ENCODE measurements at places on chromosomes 2 and 18.

DNA sequence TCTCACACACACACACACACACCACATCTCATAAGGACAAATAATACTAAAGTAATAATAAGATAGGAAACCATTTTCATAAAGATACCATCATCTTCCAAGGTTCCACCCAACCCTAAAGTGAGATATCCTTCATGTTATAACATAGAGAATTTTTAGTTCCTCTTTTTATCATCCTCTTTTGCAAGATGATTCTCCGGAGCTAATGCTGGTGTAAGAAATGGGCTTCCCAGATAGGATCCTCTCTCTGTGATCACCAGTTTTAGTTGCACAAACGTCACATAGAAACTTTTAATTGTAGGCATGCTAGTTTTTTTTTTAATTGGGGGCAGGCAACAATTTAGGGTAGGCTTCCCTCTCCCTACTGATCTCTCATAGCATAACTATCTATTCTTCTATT, 49.6 kb downstream of the ARHGAP25 start:
- DNase-seq = no peak

DNA sequence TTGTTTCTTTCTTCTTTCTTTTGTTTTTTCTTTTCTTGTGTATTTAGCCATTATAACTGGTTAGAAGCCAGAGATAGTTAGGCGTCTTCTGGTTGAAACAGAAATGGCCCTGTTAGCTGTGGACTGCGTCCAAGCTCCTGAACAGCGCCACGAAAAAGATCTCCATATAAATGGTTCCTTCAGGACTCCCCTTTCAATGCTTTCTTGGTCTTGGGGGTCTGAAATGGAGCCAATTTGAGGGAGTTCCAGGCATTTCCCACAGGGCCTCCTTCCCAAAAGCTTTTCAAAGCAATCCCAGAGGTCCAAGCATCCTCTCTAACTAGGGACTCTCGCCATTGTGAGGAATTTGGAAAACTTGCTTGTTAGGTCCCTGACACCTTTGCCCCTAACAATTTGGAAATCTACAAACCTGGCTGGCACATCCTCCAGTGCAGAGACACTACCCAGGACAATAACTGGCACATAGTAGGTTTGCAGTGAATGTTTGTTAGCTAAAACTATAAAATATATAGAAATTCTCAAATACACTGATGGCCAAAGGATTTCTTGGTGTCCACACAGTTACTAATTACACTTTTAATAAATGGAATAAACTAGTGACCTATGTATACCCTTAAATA, 80.1 kb downstream of the MYCN start:
- DNase-seq = no peak

DNA sequence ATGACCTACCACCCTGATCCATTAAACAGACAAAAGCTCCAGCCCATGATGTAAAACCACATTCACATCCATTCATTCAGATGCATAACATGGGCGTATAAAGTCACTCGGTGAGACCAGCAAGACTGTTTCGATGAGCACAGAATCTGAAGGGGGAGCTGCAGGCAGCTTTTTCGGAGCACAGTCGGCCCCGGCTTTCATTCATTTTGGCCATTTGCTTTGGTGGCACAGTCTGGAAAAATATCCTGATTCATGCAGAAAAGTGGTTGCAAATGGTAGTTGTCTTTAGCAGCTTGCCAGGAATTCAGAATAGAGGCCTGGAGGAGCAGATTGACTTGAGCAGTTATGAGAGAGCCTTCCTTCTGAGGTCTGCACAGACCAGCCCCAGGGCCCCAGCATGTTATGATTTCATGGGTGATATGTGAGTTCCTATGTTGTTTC, 11.2 kb downstream of the ARID5A start:
- no peak for DNase-seq

DNA sequence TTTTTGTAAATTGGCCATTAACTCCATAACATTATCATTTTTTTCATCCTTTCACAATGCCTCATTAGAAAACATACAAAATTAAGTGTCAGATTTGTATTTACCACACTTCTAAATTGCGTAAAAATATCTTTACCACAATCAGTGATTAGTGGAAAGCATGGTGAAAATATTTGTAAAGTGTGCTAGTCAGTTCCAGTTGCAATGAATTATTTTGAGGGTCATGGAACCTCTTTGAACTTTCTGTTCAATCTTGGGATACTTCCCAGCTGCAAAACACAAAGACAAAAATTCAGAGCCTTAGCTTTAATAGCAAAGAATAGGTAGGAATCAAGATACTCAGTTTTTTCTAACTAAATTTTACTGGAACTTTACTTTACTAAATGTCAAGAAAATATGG, 4.0 kb upstream of the COL3A1 start:
- no peak for DNase-seq

- DNase-seq = no peak
Measured at GRCh38 chr2:151071382-151071781, 190.3 kb downstream of the RBM43 start.

DNA sequence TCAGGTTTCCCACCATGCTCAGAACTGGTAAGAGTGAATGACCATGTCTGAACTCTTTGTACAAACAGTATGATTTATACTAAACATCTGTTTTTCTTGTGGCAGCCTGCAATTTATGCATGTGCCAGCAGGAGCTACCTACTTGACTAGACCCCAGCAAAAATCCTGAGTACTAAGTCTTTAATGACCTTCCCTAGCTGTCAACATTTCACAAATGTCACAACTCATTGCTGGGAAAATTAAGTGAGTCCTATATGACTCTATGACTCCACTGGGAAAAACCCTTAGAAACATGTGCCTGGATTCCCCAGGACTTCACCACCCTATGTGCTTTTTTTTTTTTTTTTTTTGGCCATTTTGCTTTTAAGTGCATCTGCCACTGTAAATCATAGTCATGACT, 1225.8 kb downstream of the SUCLG1 start:
- DNase-seq = no peak

DNA sequence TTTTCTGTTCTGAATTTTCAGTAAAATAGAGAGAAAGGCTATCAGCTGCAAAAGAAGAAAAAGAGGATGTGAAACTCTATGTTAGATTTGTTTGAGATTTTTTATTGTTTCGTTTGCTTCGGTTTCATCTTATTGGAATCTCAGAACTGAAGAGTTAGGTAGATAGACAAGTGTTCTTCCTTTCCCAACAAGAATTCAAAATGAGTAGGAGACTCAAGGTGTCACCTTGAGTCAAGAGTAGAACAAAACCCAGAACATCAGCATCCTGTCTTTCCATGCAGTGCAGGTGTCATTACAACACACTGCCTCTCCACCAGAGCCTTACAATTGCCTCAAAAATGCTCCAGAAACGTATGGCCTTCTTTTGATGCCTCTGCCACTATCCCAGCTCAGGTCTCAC, 21.1 kb downstream of the NBAS start:
- no peak for DNase-seq

DNA sequence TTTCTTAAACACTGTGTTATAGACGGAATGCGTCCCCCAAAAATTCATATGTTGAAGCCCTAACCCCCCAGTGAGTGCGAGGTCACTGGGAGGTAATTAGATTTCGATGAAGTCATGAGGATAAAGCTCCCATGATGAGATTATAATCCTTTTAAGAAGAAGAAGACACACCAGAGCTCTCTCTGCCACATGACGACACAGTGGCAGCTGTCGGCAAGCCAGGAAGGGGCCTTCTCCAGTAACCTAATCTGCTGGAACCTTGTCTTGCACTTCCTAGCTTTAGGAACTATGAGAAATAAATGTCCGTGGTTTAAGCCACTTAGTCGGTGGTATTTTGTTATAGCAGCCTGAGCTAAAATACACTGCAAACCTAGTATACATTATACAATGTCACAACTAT, 12.3 kb downstream of the TMEM237 start:
- DNase-seq = no peak

GRCh38 chr18:24208270-24209035, 69.6 kb downstream of the CABYR start:
- no peak for DNase-seq

DNA sequence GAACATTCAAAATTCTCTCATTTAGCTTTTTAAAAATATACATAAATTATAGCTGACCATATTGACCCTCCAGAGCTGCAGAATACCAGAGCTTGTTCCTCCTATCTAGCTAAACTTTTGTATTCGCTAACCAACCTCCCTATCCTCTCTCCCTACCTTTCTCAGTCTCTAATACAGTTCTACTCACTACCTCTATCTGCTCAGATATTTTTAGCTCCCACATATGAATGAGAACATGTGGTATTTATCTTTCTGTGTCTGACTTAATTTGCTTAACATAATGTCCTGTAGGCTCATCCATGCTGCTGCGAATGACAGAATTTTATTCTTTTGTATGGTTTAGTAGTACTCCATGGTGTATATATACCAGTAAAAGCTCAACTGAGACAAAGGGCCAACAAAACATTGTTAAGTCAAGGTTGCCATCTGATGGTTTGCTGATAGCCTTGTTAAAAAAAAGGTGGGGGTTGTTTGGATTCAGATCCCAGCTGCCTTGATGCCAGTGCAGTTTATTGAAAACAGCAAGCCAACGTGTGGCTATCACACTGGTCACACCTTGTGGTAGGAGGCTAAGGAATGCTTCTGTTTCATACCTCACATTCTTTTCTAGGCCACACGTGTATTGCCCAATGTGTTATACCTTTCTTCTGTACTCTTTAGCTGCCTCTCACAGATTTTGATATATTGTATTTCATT, 101.5 kb downstream of the VWA3B start:
- DNase-seq = no peak

DNA sequence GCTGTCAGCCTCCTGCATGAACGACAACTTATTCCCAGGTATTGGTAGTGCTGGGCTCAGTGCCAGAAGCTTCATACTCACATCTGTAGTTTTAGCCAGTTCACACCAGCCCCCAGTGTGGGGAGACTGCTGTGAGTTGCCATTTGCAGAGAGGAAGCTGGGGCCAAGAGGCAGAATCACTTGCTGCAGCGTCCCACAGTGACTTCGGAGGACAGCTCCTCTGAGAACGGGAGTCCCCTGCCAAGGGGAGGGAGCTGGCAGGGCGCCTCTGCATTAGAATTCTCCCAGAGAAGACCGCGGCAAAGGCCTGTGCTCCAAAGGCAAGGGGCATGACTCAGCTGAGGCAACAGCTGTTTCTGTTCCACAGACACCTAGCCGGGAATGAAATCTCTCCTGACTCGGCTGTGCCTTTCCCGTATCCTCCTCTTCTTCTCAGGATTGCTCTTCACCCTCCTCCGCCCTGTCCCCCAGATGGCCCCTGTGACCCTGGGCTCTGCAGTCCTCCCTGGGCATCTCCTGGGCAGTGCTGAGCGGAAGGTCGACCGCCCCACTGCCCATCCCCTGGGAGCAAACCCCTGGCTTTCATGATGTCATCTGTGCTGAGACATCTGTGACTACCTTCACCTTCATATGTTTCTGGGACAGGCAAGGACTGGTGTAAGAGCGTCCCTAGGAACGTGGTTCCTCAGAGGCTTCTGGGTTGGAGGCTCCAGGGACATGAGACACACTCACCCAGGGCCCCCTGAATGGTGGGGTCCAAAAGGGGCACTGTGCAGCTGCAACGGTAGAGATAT, 18.0 kb downstream of the MAL start:
- DNase-seq = no peak

- DNase-seq = no peak
Measured at GRCh38 chr2:69164061-69164778, 151.2 kb downstream of the ANTXR1 start.

DNA sequence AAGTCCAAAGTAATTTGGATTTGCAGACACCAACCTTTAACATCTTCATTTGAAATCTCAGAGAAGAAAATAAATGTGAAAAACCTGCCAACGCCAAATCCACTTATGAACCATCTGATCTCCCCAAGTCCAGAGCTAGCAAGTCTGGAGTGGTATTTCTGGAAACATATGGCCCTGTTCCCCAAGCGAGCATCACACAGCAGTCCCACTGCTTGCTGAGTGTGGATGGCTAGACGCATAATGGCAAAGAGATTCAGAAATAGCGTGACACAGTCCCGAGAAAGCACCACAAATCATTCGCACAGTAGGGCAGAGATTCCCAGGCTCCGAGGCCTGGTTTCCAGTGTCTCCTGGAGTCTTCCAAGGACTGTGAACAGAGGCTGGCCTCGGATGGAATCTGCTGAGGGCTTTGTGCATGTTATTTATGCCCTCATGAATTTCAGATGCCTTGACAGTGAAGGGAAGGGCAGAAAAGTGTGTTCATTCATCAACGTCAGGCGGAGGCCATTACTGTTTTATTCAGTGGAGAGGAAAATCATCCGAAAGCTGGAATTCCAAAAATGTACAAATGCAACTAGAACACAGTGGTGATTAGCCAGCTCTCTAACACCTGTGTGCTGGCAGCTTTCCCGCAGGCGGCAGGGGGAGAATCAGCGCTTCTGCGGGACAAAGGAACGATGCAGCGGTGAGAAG, 417.0 kb downstream of the EIPR1 start:
- no peak for DNase-seq

GRCh38 chr2:179954026-179954425, 53.1 kb downstream of the CWC22 start:
- no peak for DNase-seq

- DNase-seq = no peak
Measured at GRCh38 chr2:238168196-238169047, 9.7 kb downstream of the ERFE start.

DNA sequence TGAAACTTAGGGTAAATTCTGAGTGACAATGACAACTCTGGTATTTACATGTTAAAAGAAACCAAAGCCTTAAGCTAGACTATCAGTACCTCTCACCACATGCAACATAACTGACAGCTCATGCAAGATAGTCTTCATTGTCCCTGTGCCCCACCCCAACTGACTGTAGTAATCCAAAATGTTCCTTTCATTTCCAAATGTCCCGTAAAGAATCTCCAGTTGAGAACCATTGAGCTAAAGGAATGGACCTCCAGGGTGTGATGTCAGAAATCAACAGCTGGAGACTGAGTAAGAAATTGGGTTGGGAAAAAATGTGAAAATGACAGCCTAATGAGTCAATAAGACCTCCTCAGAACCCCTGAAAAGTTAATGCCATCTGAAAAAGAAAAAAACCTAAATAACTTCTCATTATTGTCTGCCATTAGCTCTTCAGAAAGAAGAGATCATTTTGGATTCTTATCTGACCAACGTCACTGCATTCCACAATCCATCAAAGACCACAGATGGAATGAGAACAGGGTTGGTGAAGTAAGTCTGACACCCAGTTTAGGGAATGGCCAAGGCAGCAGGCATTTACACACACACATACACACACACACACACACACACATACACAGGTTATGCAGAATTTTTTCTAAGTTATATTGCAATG, 51.7 kb upstream of the ACVR2A start:
- DNase-seq = no peak

GRCh38 chr2:126990605-126991532, 92.2 kb downstream of the TEX51 start:
- DNase-seq = no peak

GRCh38 chr2:113078350-113078839, 10.6 kb downstream of the IL1F10 start:
- no peak for DNase-seq

- DNase-seq = no peak
Measured at GRCh38 chr2:204060841-204061240, 124.3 kb downstream of the ICOS start.

DNA sequence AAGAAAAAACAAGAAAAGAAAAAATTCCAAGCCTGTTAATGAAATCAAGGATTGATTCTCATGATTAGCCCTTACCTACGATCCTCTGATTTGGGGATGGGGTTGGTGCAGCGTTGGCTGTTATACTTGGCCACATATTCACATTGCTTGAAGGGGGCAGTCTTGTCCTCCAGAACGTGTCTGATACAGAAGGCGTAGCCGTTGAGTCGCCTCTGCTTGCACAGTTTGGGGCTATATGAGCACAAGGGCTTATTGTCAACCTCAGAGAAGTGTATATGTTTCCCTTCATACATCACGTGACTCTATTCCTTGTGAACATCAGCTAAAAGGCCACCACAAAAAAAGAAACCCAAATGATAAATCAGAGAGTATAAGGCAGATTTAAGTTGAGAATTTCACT, 23.2 kb downstream of the INO80D start:
- DNase-seq = no peak

GRCh38 chr2:121483021-121483420, 47.7 kb upstream of the RNU4ATAC start:
- no peak for DNase-seq

Data from esophagus squamous epithelium (tissue), 5 donors.